ENCODE measurements at places on chromosomes 3 and 15. TPM values are rescaled to one million over a fixed set of nuclear protein-coding genes. Genes with fewer than 3 reads are reported as not detected.

The IMPG2 gene
- total RNA-seq: under 0.01 TPM

The CD86 gene
- total RNA-seq: not detected

The FSD2 gene
- total RNA-seq: not detected

The ARL14 gene
- total RNA-seq: not detected

The TGM4 gene
- not detected for total RNA-seq

The GPR87 gene
- not detected for total RNA-seq

The CAMK1 gene
- total RNA-seq: 12.0 TPM

All from melanocyte of skin (primary cell).